CD4-positive, alpha-beta T cell treated with Interleukin-2 at 100 ng/mL for 4 hours (primary cell): ENCODE measurements at places on chromosomes 6 and 20.

DNA sequence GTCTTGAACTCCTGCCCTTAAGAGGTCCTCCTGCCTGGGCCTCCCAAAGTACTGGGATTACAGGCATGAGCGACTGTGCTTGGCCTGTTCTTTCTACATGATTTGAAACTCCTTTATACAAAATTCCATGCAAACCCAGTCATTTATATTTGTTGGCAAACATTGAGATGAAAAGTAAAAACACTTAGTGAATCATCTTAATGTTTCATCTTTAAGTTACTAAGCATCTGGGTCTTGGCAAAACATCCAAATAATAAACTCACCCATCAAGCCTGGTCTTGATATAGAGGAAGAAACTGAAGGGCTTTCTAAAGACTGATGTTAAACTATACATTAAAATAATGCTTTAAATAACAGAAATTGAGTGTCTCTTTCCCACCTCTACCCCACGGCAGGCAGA is 95.1 kb downstream of the FUT9 start:
- no peak for DNase-seq

DNA sequence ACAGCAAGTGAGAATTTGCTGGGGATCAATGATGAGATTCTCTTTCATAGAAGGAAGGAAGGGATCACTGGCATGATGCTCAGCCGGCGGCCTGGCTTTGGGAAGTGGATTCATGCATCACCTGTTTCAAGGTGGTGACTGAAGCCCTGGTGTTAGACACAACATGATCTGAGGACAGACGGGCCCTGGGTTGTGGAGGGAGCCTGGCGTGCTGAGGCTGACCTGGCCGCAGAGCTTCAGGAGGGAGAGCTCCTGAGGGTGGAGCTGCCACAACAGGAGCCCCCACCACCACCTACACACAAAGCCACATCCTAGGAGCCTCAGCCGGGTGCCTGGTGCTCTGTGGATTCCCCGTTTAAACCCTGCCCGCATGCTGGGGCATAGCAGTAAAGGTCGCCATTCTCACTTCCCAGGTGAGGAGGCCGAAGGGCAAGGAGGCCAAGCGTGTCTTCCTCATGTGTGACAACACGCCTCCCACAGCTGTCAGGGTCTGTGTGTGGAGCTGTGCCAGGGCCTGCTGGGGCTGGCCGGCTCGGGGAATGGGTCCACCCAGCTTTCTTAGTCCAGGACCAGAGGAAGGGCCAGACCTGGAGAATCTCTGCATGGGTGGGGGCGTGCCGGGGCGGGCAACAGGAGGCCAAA is 107.0 kb downstream of the ERMARD start:
- no peak for DNase-seq

GRCh38 chr6:111925296-111925695 is 52.0 kb upstream of the FYN start:
- no peak for DNase-seq

- DNase-seq: no peak
Observed at GRCh38 chr20:1673424-1673823, 15.8 kb upstream of the SIRPG start.

GRCh38 chr20:38997622-38998021 is 35.5 kb downstream of the DHX35 start:
- DNase-seq: no peak

DNA sequence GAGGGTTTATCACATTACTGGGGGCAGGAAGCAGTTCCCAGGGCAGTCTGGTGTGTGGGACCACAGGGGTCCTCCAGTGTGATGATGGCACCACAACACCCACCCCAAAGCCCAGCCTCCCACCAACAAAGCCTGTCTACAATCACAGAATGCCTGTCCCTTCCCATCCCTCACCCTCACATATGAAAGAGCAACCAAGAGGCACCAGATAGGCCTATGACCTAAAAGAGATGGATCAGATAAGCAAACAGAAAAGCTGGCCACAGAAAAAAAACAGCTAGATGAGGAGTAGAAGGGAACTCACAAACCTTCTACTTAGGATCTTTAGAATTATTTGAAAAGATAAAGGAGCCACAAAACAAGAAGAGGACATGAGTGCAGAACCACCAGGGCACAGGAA is 54.3 kb downstream of the SERAC1 start:
- no peak for DNase-seq

- no peak for DNase-seq
Observed at GRCh38 chr20:58017231-58017969, 211.1 kb downstream of the ANKRD60 start.

DNA sequence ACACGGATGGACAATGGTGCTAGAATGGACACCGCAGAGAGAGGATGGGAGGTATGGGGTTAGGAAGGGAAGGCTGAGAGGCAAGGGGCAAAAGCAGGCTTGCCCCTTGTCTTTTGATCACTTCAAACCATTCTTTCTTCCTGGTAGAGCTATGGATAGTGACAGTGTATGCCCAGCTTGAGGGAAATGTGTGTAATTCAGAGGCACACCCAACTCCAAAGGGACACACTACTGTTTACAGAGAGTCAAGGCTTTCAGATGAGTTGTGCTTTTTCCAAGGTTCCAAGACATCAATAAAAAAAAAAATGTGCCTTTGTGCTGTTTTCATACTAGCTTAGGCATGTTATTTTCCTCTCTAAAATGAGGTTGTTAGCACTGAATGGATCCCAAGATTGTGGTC is 185.0 kb downstream of the MCHR2 start:
- DNase-seq: no peak

DNA sequence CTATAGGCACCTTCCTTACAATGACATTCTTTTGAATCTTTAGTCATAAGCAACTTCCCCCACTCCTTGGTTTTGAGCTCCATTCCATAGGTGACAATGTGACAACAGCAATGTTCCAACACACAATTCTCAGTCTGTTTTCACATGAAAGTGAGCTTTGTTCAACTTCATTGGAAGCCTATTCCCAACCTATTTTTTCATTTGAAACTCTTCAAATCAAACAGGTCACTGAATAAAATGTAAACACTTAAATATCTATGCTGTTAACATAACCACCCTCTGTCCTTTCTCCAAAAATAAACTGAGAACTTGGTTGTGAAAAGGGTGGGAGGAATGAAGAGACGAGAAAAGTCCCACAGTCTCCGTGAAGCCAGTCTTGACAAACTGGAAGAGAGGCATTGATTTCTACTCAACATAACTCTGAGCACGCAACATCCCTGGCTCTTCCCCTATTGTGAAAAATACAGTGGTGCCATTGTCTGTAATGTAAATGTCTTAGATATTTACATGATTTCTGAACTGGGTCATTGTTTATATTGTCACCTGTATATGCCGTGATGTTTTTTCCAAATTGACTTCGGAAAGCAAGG is 343.1 kb downstream of the TFAP2A start:
- no peak for DNase-seq

- DNase-seq: no peak
Observed at GRCh38 chr20:40189621-40190020, 499.4 kb downstream of the MAFB start.

DNA sequence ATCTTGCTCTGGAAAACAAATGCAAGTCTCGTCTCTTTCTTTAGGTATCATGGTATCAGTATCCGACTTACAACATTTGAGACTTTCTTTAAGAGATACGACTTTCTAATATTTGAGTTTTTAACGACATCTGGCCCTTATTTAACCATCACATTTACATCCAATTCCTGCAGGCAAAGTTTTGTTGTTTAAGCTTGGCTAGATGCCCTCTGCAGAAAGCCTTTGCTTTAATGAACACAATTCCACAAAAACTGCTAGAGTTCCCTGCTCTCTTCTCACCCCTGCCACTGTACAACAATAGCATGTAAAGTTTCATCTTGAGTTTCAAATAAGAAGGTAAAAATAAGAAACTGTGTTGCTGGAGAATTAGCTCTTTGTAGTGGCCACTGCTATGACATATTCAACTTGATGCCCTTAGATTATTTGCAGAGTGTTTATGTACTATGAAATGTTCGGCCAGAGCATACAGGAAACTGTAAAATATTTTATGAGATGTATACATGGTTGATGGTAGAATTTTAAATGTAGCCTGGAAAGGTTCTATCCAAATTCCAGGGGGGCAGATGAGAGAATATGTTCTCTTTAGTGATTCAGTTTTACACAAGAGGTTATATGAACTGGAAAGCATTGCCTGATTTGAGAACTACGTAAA is 438.6 kb downstream of the CDC5L start:
- no peak for DNase-seq

DNA sequence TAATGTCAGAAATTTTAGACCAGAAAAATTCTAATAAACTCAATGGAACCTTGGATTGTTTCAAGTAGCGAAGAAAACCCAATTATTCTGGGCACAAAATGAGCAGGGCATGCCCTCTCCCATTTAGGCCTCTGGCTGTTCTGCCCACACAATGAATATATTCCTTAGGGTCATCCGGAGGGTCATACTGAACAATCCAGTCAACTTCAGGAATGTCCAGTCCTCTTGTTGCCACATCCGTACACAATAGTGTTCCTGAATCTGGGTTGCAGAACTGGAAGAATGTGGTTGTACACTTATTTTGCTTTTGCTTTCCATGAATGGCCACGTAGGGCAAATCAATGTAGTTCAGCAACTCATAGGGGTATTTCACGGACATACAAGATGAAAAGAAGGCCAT is 23.4 kb upstream of the RNF144B start:
- no peak for DNase-seq

DNA sequence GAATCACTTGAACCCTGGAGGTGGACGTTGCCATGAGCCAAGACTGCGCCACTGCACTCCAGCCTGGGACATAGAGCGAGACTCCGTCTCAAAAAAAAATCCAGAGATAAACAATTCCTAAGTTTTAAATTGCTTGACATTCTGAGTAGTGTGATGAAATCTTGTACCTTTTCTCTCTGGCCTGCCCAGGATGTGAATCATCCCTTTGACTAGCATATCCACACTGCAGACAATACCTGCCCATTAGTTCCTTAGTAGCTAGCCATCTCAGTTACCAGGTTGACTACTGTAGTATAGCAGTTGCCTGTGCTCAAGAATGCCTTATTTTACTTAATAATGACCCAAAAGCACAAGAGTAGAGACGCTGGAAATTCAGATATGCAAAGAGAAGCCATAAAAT is 2.8 kb downstream of the ZFP57 start:
- no peak for DNase-seq

DNA sequence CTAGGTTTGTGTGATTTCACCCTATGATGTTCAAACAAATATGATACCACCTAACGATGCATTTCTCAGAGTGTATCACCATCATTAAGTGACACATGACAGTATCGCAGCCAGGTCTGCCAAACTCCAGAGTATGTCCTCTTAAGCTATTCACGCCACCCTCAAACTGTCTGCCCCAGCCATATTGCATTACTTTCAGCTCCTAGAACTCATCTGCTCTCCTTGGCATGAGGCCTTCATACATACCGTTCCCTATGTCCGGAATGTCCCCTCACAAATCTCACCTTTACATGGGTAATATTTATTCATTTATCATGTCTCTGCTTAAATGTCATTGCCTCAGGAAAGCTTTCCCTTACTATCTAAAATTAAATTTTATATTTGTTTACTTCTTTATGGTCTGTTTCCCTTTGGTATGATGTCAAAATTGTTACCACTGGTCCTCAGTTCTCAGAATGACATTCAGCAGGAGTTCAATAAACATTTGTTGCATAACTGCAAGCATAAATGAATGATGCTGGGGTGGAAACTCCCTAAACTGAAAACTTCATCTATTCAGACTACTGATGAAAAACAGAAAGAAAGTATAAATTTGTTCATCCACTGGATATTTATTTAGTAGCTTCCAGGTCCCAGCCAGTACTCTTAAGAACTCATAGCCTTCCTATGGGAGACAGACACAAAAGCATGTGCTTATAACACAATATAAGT is 3.2 kb downstream of the SESN1 start:
- DNase-seq: peak; percentile 15

- DNase-seq: no peak
Observed at GRCh38 chr6:34804543-34804942, 12.7 kb downstream of the BLTP3A start.
